Naive thymus-derived CD8-positive, alpha-beta T cell (primary cell): ENCODE measurements at places on chromosomes 6 and 20. TPM values are rescaled to one million over a fixed set of nuclear protein-coding genes. Genes with fewer than 3 reads are reported as not detected.

Gene SULF2
- total RNA-seq = 0.65 TPM

Gene ARG1
- total RNA-seq = not detected

Gene ELOVL4
- total RNA-seq = 1.8 TPM

- DNase-seq = no peak
These were observed 10.5 kb upstream of the PLN start for GRCh38 chr6:118537574-118537973.

Gene ENPP3
- total RNA-seq = 0.44 TPM

DNA sequence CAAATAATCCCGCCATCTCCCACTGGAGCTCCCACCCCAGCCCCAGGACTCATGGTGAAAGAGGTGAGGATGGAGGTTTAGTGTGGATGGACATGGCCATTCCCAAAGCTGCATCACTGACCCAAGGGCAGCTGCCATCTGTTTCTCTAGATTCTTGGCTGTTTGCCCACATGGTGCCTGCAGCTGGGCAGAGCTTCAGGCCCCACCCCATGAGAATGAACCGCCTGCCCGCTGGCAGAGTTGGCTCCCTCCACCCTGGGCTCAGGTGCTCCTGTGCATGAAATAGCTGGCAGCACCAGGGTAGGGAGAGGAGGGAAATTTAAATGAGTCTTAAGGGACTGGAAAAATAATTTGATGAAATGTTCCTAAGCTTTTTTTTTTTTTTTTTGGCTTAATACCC is 17.4 kb downstream of the SCML4 start:
- no peak for DNase-seq

- DNase-seq = no peak
These were observed 6.7 kb downstream of the TEAD3 start for GRCh38 chr6:35489995-35490791.

DNA sequence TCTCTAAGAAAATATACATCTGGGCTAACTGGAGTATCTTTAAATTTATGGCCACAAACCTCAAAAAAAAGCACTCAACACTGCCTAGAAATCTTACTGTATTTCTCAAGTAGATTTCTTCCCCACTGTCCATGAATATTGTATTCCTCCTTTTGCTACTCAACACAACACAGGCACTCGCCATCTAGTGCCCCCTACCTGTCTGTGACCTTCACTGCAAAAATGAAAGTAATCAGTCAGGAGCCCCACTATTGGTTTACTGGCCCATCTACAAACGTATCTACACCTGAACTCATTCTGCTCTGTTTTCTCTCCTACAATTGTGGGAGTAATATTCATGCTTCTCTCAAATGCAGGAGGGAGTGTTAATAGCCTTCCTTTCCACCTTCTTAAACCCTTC is 58.3 kb downstream of the LY86 start:
- no peak for DNase-seq

GRCh38 chr20:51331481-51331880 is 211.0 kb downstream of the NFATC2 start:
- DNase-seq = no peak

- no peak for DNase-seq
These were observed 15.8 kb upstream of the DEK start for GRCh38 chr6:18280084-18280483.

DNA sequence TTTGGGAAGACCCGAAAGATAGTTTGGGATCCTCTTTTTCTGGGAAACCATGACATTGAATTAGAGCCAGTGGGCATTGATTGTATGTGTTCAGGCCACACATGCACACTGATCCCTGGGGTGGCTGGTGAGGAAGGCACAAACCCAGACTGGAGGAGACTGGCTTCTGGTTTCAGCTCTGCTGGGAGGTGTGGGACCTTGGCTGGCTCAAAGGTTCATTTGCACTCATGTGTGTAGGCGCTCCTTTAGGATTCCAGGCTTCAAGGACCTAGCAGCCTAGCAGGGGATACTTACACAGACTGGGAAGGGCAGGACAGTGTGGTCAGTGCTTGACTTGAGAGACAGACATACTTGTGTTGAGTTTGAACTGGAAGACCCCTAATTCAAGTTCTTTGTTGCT is 7.2 kb downstream of the RIN2 start:
- no peak for DNase-seq
